Activated CD4-positive, alpha-beta T cell treated with anti-CD3 and anti-CD28 coated beads, Interleukin-2, amount 50 U/mL, for 24 hours (primary cell): ENCODE measurements at places on chromosomes 2 and 18.

DNA sequence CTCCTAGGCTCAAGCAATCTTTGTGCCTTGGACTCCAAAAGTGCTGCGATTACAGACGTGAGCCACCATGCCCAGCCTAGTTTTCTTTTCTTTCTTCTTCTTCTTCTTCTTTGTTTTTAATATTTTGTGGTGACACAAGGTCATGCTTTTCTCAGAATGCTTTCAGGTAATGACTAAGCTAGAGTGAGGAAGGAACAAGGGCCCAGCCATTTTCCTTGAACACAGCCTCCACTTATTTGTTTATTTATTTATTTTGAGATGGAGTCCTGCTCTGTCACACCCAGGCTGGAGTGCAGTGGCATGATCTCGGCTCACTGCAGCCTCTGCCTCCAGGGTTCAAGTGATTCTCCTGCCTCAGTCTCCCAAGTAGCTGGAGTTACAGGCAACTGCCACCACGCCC lies 74.3 kb upstream of the ST3GAL5 start:
- DNase-seq, result no peak

GRCh38 chr18:532018-532417 lies 31.5 kb upstream of the COLEC12 start:
- no peak for DNase-seq

GRCh38 chr18:10291568-10291981 lies 162.9 kb upstream of the APCDD1 start:
- DNase-seq, result no peak

DNA sequence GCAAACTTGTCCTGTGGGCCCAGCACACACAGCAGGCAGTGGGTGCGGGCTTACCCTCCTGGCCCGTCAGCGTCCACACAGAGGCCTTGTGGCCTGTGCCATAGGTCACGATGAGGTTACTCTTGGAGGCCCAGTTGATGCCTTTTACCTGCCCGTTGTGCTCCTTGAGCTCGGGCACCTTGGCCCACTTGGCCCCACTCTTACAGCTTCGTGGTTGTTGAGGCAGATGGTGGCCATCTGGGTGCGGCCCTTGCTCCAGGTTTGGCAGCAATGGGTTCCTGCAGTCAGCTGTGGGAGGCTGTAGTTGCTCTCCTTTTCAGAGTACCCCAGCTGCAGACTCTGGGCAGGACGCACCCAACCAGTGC lies 45.5 kb upstream of the PTH2R start:
- DNase-seq, result no peak

DNA sequence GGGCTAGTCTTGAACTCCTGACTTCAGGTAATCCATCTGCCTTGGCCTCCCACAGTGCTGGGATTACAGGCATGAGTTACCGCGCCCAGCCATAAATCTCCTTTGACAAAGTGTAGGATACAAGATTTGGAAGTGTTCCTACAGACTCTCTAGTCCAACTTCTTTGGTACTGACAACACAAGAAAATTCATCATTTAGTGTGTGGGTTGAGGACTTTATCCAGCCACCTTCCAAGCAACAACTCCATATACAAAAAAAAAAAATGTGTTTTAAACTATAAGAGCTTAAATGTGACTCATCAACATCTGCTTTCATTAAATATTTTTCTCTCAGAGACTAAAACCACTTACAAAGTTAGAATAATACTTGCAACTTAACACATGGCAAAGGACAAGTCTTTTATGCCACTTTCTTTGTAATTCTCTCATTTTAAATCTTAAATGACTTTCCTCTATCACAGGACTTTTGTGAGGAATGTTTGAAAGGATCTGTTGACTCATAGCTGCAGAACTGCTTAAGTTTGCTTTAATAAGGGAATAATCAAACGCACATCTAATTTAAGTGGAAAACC lies 46.2 kb upstream of the ITGAV start:
- DNase-seq, result no peak

DNA sequence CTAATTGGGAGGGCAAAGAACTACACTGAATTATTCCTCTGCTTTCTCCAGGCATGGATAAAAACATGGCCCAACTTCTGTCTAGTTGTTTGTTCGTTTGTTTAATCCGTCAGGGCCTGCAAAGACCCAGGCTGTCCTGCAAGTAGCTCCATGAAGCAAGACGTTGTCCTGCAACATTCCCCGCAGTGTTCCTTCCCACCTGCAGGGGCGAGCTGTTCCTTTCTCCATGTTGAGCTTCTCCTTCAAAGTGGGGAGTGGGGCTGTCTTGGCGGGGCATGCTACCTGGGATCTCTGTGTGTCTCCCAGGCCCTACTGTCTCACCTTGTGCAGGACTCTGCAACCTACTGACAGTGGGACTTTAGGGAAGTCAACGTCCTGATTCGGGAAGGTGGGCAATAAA lies 264.0 kb upstream of the SMIM21 start:
- no peak for DNase-seq

DNA sequence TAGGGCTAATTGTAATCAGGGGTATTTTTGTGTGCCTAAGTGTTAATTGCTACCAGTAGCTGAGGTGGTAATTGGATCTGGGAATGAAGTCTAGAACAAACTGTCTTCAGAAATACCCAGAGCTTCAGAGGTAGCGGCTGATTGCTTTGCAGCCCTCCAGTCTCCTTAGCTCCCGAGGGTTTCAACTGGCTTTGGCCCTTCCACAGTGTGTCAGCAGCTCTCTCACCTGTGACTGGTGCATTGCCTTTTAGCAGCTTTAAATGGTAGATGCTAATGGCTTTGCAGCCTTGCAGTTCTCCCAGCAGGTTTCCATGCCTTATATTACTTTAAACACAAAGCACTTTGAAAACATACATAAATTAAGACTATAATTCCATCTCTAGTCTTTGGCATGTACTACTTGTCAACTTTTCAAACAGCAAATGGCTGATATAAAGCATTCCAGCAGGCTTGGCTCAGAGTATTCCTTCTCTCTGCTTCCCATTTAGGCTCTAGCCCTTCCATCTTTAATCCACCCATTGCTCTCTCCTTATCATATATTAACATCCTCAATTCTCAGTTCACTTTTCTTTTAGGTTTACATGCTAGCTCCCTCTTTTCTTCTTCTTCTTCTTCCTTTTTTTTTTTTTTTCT lies 156.4 kb upstream of the GALNT13 start:
- DNase-seq, result no peak

GRCh38 chr2:3465328-3465727 lies 54.0 kb downstream of the ADI1 start:
- DNase-seq, result no peak

DNA sequence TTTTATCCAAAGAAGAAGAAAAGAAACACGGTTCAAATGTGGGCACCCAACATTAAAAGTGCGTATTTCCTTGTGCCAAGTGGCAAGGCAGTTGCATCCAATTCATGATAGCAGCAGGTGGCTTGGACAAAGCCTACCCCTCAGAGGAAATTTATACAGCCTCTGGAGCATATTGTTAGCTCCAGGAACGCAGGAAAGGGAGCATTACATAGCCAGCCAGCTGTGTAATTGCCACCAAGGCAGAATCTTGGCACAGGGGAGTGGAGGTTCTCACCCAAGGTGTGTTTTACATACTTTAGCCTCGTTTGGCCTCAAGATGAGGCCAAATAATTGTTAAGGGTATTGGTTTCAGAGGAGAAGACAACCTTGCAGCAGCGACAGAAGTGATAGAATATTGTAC lies 526.9 kb downstream of the TMEM182 start:
- DNase-seq, result no peak

DNA sequence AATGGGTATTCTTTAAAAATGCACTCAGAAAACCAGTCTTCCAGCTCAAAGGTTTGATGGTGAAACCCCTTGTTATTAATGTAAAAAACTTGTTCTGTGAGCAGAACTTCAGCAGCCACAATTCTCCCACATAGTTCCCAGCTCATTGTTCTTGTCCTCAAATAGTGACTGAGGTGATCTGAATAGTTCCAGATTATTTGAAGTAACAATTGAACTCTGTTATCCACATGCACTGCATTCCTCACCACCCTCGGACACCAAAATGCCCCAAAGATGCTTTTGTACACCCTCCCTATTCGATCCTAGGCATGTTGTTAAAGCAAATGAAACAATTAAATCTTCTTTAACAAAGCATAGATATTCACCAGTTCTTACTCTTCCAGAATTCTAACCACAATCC lies 2186.8 kb upstream of the CELF4 start:
- DNase-seq, result no peak

DNA sequence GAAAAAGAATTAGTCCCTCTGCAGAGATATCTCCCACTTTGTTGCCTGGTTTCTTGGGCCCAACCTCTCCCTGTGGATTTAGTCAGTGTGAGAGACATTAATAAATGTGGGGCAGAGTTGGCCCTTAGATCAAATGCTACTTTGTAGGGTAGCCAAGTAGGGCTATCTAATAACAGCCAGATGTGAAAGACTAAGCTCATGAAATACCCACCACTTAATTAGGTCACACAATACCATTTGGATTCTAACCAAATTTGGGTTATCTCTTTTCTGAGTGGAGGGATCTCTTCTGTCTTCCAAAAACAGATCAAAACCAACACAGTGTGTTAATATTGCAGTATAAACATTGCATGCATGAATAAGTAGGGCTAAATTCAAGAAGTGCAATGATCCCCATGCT lies 626.8 kb upstream of the ZEB2 start:
- no peak for DNase-seq

DNA sequence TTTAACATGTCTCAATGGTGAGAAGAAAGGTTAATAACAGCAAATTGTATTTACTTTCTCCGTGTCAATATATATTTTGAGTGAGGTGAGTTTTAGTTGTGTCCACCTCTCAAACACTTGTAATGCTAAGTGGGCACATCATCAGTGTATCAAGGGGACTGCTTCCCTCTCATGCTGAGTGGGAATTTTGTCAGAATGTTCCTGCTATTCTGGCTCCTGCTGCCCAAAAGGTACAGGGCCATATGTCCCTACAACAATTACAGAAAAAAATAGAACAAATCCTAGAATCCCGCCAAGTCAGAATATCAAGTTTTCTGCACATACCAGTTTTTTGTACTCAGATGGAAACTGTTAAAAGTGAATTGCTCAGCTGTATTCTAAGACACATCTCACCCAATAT lies 5.4 kb upstream of the CERKL start:
- no peak for DNase-seq

- DNase-seq, result no peak
Measured at GRCh38 chr2:69177785-69178636, 165.0 kb downstream of the ANTXR1 start.

DNA sequence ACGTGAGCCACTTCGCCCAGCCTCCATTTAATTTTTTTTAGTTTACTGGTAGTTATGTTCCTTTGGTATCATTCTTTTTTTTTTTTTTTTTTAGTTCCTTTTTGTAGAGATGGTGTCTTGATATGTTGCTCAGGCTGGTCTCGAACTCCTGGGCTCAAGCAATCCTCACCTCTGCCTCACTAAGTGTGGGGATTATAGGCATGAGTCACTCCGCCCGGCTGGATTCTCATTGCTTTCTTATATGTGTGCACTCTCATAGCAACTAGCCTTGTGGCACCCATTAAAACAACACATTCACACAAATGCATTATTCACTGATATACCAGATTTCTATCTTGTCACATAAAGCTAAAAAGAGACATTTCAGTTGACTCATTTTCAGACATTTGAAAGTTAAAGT lies 4.2 kb downstream of the TTC27 start:
- DNase-seq, result no peak

DNA sequence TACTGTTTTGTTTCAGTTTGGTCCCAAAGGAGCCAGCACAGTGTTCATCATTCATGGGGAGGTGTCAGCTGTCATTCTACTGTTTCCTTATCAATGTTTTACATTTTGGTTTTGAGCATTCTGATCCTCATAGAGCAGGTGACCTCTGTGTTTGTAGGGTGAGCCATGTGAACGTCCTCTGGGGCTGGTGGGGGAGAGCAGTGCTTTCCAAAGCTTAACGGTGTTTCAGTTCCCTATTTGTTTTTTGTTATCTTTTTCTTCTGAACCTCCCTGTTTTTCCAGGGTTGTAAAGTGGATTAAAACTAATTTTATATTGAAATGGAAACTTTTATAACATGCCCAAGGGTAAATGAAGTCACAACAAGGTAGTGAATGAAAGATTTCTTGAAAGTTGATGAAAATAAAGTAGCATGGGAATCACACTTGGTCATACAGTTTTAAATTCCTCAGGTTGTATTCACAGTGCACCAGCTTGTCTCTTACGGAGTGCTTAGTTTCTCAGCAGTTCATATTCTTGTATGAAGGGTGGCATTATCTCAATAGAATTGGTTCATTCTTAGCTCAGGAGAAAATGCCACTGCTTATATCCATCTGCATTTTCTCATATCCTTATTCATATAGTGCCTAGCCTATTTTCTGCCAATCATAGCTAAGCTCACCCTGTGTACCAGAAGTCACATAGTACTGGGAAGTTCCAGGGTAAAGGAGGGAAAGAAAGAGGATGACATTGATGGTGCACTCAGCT lies 54.5 kb downstream of the MAP4K4 start:
- DNase-seq, result no peak

GRCh38 chr2:120539937-120540718 lies 194.2 kb downstream of the INHBB start:
- DNase-seq, result no peak

GRCh38 chr18:23136326-23137096 lies 1.2 kb downstream of the CABLES1 start:
- no peak for DNase-seq

GRCh38 chr2:127165539-127165935 lies 54.6 kb downstream of the CYP27C1 start:
- no peak for DNase-seq

DNA sequence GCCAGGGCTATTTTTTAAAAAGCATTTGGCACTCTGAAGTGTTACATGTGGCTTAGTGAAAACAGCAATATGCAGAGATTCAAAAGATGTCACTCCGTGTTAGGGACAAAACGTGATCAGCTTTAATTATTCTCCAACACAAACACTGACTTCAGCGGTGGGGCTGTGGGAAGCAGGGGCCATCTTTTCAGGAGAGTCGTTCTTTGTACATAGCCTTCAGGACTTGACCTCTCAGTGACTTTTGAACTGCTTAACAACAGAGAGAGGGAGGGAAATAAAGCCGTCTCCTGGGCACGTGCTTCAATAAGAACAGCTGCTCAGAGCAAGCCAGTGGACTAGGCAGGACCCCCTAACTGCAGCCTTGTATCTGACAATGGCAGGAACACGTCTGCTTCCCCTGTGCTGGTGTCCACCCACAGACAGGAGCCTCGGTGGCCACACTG lies 95.0 kb upstream of the HDAC4 start:
- DNase-seq, result no peak

DNA sequence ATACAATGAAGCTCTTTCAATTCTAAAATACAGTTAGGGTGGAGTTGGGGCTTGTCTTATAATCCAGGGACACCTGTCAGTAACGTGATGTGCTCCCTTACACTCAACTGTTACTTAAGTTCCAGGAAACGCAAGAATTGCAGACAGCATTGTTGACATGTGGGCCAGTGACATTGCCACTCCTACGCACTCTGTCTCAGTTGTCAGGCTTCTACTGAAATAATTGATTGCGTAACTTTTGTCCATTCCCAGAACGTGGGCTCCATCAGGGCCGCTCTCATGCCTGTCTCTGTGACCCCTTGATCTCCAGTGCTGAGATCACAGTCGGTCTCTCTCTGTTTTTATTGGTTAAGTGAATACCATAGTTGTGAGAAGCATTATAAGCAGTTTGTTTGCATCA lies 487.8 kb downstream of the GALR1 start:
- DNase-seq, result no peak
